ENCODE measurements at places on chromosomes 6 and 20.
A peak's percentile ranks its signal among the peaks of the same experiment; 100 is the strongest.

- no peaks in the 10 kb centered on the region for H3K4me1 ChIP-seq
- no peak overlapping the region for H3K4me3 ChIP-seq
- no peak for DNase-seq
- no peak overlapping the region for H3K27ac ChIP-seq
- peaks cover 6% of the 10 kb centered on the region for H3K36me3 ChIP-seq
These were observed 88.2 kb downstream of the RREB1 start for GRCh38 chr6:7196019-7196402.

- no peaks in the 10 kb centered on the region for H3K27me3 ChIP-seq
- no peaks in the 10 kb centered on the region for H3K4me1 ChIP-seq
- no peak overlapping the region for H3K4me3 ChIP-seq
These were observed 206.8 kb upstream of the SLC35B3 start for GRCh38 chr6:8642131-8642530.

GRCh38 chr6:87315071-87315470 lies 7.3 kb upstream of the SMIM8 start:
- no peaks in the 10 kb centered on the region for H3K4me1 ChIP-seq
- H3K36me3 ChIP-seq = no peaks in the 10 kb centered on the region
- no peak overlapping the region for H3K4me3 ChIP-seq
- peaks cover 7% of the 10 kb centered on the region for H3K27me3 ChIP-seq
- no peak overlapping the region for H3K27ac ChIP-seq

- H3K27me3 ChIP-seq = peaks cover 27% of the 10 kb centered on the region
- no peak overlapping the region for H3K27ac ChIP-seq
- no peak overlapping the region for H3K4me3 ChIP-seq
- DNase-seq = no peak
- H3K4me1 ChIP-seq = peaks cover 5% of the 10 kb centered on the region
These were observed 59.6 kb downstream of the ZNF831 start for GRCh38 chr20:59223182-59223601.

- H3K27ac ChIP-seq = no peak overlapping the region
- DNase-seq = peak; percentile 60
- no peaks in the 10 kb centered on the region for H3K27me3 ChIP-seq
- peaks cover 19% of the 10 kb centered on the region for H3K4me1 ChIP-seq
- H3K4me3 ChIP-seq = no peak overlapping the region
These were observed 72.2 kb upstream of the FUCA2 start for GRCh38 chr6:143583542-143584327.

- peak; percentile 36 for DNase-seq
- no peaks in the 10 kb centered on the region for H3K27me3 ChIP-seq
- peak overlapping the region; percentile 73 for H3K4me3 ChIP-seq
- no peaks in the 10 kb centered on the region for H3K36me3 ChIP-seq
- peak overlapping the region; percentile 67 for H3K27ac ChIP-seq
- peaks cover 6% of the 10 kb centered on the region for H3K4me1 ChIP-seq
These were observed 48.7 kb downstream of the TMEM242 start for GRCh38 chr6:157274471-157275226.

Data from astrocyte (in vitro differentiated cells and primary cell).